Psoas muscle (tissue), 8 donors: ENCODE measurements at places on chromosomes 3 and 15. TPM values are rescaled to one million over a fixed set of nuclear protein-coding genes. Genes with fewer than 3 reads are reported as not detected.

- no peak for DNase-seq
Observed at GRCh38 chr3:59660852-59661625, 611.2 kb upstream of the CFAP20DC start.

DNA sequence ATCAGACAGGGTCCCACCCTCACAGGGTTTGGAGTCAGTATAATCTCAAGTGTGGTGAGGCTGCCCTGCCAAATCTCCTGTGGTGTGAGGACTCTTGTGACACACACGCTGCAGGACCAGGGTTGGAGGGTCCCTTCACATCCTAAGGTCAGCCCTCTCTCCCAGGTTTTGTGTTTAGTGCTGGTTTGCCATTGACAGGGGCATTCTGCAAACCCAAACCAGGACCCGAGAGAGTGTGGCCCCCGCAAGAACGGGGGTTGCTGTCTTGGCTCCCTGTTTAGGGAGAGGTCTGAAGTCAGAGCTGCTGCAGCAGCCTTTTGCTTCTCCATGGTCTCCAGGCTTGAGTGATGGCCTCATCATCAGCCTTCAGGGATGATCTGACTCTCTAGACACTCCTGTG is 14.7 kb downstream of the FAM107A start:
- no peak for DNase-seq

Gene NUP210
- polyA plus RNA-seq, result 1.1 TPM

Gene NPAP1
- polyA plus RNA-seq, result not detected

Gene CHSY1
- 4.4 TPM for polyA plus RNA-seq
